ENCODE measurements at places on chromosomes 11 and 22. TPM values are rescaled to one million over a fixed set of nuclear protein-coding genes. Genes with fewer than 3 reads are reported as not detected.

- DNase-seq, result peak; percentile 53
These were observed 4.9 kb downstream of the RAB3IL1 start for GRCh38 chr11:61912530-61912898.

Gene UNC93B1
- 18.9 TPM for total RNA-seq

GRCh38 chr22:38012604-38013072, 28.3 kb upstream of the SOX10 start:
- no peak for DNase-seq

DNA sequence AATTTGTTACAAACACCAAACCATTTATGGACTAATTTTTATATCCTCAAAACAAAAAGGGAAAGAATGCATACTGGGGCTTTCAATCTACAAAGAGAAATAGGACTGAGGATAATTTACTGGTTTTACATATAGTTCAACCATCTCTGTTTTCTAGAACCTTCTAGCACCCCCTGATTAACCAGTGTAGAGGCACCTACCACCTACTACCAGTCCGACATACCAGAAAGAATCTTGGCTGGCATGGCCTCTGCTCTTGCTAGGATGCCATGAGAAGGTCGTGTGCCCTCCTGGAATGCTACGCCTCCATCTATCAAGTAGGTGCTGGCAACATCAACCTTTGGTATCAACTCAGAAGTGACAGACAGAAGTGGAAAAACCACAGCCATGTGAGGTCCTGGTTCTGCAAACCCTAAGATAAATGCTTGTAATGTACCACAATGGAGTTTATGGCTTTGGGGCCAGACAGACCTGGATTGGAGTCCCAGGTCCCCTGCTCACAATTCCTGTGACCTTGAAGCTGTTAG, 28.2 kb downstream of the MYH9 start:
- no peak for DNase-seq

Gene INPP5J
- 0.25 TPM for total RNA-seq

Gene RELT
- 1.4 TPM for total RNA-seq

- DNase-seq, result no peak
These were observed 32.8 kb upstream of the PPARA start for GRCh38 chr22:46117206-46118199.

DNA sequence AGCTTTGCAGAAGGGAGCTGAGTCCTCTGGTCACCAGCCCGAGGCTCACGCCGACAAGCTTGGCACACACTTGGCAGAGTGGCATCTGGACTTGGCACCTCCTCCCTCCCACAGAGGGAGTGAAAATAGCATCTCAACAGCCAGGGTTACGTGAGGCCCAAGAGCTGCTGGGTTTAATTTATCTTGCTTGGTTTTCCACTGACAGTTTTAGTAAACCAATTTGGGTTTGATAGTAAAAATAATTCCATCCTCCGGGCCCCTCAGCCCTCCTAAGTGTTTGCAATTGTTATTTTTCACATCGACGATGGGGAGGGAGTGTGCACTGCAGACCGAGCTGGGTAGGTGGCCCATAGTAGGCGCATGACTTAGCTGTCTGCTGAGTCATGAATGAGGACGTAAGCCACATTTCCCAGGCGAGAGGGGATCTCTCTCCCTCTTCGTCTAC, 107.6 kb upstream of the ASPHD2 start:
- DNase-seq, result no peak

DNA sequence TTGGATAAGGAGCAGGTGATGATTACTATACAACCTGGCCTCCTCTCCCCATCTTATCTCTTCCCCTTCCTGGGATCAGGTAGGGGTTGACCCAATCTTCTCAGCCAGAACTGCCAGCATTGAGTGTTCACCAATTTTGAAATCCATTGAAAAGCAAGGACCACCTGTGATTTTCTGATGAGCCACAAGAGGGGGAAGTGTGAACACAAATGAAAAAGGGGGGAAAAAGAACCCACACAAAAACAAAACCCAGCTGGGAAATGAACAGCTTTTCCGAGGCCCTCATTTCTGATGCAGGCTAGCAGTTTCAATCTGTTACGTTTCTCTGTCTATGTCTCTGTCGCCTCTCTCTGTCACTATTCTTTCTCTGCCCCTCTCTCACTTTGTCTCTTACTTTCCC, 161.9 kb downstream of the INSC start:
- no peak for DNase-seq

Gene MOGAT2
- 172 TPM for total RNA-seq

Gene FGF4
- total RNA-seq, result not detected

GRCh38 chr11:68082481-68082880, 38.7 kb downstream of the CHKA start:
- DNase-seq, result no peak

- DNase-seq, result no peak
These were observed 46.1 kb downstream of the PHF21A start for GRCh38 chr11:46075168-46075567.

DNA sequence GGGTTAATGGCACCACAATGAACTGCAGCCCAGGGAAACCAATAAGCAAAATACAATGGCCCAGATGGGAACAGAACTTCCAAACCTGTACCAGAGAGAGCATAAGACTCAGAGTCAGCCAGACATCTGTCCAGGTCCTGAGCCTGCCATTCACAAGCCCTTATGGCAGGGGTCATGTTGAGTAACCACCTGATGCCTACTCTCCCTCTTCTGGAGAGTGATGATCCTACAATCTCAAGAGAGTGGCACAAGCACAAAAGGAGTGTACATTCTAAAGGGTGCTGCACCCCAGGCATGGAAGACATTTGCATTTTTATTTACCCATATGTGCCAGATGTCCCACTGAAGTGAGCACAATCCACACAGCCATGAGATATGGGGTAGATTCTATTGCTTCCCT, 10.6 kb downstream of the TENM4 start:
- no peak for DNase-seq

DNA sequence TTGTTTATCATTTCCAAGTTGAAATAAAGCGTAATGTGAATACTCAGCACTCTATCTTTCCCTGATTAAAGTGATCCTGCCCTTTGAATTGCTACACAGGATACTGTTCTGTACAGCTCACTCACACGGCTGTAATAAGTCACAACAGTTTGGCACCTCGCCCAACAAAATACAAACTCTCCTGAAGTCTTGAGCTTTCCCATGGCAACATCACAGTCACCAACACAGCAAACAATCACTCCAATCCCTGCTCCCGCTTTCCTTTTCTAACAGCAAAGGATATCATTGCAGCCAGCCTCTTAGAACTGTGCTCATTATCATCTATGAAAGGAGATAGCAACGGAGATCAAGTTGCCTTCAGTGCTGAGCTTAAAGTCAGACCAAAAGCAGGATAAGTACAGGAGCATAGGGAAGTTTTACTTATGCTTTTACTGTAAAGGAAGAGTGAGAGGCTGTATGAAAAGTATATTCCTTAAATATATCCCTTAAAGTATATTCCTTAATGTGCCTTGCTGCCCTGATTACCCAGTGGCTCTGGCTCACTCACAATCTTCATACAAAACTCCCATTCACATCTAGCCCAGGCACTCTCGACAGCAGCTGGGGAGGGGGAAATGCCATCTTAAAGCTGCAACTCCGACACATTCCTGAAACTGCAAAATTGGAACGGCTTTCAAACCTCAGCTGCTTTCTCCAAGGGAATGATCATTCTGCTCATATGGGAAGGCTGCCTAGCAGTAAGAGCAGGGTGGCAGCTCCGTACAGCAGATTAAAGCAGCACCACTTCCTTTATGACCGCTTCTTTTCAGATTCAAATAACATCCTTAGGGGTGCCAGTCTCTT, 35.8 kb downstream of the MAML2 start:
- DNase-seq, result peak; percentile 64

Gene OR2AG1
- total RNA-seq, result not detected
